ENCODE measurements at places on chromosomes 1 and 21.

GRCh38 chr1:80059940-80060339, 1053.4 kb upstream of the ADGRL4 start:
- DNase-seq, result no peak

GRCh38 chr1:10693152-10693496, 103.3 kb downstream of the CASZ1 start:
- no peak for DNase-seq

GRCh38 chr1:220335668-220336067, 63.4 kb upstream of the RAB3GAP2 start:
- no peak for DNase-seq

DNA sequence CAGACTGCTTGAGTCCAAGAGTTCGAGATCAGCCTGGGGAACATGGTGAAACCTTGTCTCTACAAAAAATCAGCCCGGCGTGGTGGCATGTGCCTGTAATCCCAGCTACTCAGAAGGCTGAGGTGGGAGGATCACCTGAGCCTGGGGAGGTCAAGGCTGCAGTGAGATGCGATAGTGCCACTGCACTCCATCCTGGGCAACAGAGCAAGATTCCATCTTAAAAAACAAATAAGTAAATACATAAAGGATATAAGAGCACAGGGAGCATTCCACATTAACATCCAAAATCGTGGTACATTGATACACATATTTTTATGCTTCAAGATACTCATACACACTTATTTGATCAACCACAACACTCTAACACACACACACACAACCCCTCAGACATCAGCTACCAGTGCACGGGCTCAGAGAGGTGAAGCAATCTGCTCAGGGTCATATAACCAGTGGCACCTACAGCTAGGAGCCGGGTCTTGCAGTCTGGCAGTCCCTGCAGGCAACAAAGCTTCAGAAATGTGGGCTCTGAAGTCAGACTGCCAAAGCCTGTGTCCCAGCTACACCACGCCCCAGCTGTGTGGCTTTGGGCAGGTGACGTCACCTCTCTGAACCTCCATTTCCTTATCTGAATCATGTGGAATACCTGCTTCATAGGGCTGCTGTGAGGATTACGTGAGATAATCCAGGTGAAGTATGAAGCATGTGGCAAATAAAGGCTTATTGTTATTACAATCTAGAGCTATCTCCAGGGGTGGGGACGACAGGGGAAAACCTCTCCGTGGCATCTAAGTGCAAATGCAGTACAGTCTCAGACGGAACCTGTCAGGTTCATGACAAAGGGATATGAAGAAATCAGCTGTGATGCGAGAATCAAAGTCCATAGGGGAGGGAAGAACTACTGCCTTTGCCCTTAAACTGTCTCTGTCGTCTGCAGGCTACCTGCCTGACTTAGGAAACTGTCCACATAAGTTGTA, 4.8 kb upstream of the CRYBG2 start:
- DNase-seq, result no peak

GRCh38 chr1:245765230-245766000, 610.6 kb downstream of the KIF26B start:
- no peak for DNase-seq

- peak; percentile 50 for DNase-seq
Measured at GRCh38 chr1:226181996-226182714, 4.4 kb downstream of the ACBD3 start.

GRCh38 chr21:25884311-25884710, 149.5 kb downstream of the GABPA start:
- DNase-seq, result no peak

- DNase-seq, result no peak
Measured at GRCh38 chr1:202569393-202570322, 140.6 kb downstream of the SYT2 start.

DNA sequence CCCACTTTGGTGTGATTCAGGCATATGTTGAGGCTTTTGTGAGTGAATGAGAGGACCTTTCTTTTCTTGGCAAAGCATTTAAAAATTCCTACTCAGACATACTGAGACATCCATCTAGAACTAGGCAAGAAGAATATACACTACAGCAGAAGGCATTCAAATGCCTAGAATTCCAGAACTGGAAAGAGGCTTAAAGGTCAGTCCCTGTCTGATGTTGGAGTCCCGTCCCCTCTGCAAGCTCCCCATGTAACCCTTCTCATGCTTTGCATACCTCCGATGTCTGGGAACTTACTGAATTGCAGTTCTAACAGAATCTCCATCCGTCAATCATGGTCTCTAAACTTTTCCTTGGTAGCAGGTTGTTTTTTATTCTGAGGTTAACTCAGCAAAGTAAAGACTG, 152.9 kb downstream of the ATP6V1G3 start:
- DNase-seq, result no peak

GRCh38 chr1:103275725-103276124, 167.4 kb upstream of the COL11A1 start:
- no peak for DNase-seq

GRCh38 chr1:117629625-117630422, 24.0 kb downstream of the TENT5C start:
- no peak for DNase-seq

DNA sequence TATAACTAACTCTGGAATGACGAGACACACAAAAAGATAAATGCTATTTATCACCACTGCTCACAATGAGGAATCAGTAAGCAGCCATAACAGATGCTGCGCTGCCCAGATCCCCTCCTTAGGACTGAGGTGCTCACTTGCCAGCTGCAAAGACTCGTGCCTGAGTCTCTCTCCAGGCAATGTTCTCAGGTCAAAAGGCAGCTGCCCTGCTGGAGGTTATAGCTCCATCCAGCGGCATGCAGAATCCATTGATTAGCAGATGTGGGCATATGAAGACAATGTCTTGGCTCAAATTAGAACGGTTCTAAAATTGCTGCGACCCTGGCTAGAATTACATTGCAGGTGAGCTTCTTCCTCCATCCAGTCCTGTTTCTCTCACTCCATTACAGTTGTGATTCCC, 328.2 kb upstream of the CHRM3 start:
- DNase-seq, result no peak

DNA sequence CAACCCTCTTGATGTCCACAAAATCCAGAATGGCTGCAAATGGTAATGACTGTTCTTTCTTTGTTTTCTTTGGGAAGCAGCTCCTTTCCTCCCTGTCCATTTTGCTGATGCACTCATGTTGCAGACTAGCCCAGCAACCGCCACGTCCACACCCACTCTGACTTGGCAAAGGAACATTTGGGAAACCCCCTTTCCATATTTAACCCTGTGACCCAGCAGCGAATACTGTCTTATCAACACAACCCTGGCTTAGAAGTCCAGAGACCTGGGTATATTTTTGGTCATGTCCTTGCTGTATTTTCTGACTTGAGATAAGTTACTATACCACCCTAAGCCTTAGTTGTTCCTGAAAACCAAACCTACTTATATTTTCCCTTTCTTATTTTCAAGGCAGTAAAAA, 18.1 kb upstream of the SHE start:
- DNase-seq, result peak; percentile 55

All from hematopoietic multipotent progenitor cell treated with erythropoietin and hydrocortisone succinate and interleukin-3 and kit ligand, for 15 days (in vitro differentiated cells).